ENCODE measurements at places on chromosomes 3 and 15.

DNA sequence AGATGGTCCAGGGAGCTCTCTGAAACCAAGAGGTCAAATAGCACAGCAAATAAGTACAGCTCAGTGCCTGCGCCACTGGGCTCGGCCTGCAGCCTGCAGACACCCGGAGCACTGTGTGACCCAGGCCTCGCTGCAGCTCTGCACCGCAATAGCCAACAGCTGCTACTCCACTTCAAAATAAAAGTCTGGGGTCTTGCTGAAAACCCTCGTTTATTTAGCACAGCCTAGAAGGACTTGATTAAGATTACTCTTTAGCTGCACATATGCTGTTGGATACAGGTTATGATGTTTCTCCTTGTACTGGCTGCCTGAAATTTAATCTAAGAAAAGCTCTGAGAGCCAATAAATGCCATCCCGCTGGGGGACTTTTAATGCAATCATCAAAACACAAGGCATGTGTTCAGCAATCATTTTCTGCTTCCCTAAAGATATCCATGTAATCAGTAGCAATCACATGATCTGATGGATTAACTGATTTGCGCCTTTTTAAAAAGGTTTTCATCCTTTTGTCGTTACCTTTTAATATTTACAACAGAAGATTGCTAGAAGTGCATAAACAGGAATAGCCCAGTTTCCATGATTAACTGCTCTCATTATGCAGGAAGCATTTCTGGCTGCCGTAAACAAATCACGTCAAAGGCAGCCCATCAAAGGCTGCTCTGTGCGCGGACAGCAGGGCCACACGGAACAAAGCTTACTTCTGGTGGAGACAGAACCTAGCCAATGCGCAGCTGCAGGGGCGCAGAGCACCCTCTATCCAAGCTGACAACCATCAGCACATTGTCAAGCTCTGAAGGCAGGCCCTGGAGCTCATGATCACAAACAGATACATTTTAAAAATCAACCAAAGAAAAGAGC is 58.8 kb downstream of the CLASP2 start:
- DNase-seq, result peak; percentile 70

DNA sequence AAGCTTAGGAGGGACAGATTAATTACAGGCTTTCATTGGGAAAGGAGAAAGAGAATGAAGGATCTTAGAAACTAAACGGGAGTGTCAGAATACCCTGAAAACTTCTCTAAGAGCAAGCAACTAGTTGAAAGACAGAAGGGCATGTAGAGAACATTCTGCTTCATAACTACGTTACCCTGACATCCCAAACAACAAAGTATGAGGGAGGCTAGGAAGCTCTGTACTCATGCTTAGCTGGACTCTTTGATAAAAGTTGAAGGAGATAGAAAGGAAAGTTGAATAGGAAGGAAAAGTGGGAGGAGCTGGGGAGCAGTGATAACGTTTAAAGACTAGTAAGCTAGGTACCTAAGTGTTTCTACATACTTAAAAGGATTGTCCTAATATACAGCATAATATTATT is 64.2 kb downstream of the SEMA6D start:
- DNase-seq, result no peak

GRCh38 chr3:184022323-184022722 is 4.6 kb upstream of the ABCC5 start:
- peak; percentile 21 for DNase-seq

GRCh38 chr3:65597226-65597951 is 441.3 kb downstream of the MAGI1 start:
- DNase-seq, result peak; percentile 40

DNA sequence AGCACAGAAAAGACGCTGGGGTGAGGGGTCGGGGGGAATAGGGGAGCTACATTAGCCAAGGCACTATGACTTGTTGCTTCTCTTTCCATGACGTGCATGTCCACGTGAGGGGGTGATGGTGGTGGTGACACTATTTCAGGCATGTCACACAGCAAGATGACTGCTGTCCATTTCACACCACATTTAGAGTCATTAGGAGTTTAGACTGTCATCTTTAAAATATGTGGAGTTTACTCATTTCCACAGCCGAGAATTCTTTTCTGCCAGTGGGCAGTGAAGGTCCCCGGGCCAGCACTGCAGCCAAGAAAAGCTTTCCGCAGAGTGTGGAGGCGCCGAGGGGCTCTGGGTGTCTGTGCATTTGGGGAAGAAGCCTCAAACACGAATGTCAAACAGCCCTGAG is 954 bp upstream of the DGKG start:
- no peak for DNase-seq

- no peak for DNase-seq
These were observed 36.6 kb upstream of the ALDH1A3 start for GRCh38 chr15:100842756-100843730.

DNA sequence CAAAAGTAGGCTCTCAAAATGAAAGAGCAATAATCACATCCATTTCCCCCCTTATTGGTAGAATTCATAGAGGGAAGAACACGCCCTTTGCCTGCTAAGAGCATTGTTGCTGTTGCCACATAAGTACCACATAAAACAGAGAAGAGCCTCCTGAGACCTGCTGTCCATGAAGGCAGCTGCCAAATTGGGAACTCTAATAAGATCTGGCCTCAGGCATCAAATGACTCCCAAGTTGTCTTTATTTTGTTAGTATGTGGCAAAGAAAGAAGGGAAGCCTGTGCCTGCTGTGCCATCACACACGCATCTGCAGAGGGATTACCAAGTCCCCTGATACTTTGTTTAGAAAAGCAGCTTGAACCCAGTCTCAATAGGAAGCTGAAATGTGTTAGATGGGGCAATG is 23.9 kb downstream of the VGLL3 start:
- no peak for DNase-seq

DNA sequence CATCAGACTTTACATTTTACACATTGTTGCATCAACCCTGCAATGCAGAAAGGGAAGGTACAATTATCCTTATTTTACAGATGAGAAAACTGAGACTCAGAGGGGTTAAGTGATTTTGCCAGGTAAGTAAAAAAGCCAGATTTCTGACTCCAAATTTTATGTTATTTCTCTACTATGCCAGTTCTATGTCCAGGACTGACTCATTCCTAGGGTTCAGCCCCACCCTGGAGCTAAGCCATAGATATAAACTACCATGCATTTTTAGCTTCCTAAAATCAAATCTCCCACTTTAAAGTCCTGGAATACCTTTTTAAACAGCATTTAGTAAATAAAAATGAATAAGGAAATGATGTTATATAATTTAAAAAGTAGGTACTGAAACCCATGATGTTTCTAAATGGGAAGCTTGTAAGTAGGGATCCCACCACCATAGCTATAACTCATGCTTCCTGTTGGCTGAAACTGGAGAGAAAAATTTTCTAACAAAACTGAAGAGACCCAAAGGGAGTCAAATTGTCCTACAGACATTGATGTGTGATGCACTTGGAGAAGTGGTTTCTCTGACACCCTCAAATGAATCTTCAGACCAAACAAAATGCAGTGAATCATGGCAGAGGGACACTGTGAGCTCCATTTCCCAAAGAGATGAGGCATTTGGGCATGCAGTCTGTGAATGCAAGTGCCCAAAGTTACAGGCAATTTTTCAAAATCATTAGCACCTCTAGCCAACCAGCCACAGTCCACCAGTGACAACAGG is 301.7 kb upstream of the UMPS start:
- no peak for DNase-seq

- DNase-seq, result no peak
These were observed 378.2 kb upstream of the ALCAM start for GRCh38 chr3:104988496-104988895.

GRCh38 chr3:156691920-156692319 is 17.5 kb downstream of the TIPARP start:
- peak; percentile 72 for DNase-seq

GRCh38 chr15:28167042-28167441 is 67.9 kb upstream of the OCA2 start:
- no peak for DNase-seq

DNA sequence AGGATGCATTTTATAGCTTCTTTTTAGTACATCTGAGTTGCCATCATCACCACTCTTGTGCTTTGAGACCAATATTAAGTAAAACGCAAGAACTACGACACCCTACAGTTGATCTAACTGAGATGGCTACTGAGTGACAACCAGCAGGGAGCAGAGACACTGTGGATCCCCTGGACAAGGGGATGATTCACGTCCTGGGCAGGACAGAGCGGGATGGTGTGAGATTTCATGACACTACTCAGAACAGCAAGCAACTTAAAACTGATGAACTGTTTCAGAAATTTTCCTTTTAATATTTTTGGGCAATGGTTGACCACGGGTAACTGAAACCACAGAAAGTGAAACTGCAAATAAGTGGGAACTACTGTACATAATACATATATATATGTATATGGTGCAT is 299.2 kb downstream of the ADAMTS17 start:
- DNase-seq, result no peak

- DNase-seq, result no peak
These were observed 218.1 kb downstream of the CLSTN2 start for GRCh38 chr3:140152851-140153639.

GRCh38 chr15:80090879-80091503 is 31.5 kb downstream of the ZFAND6 start:
- no peak for DNase-seq

DNA sequence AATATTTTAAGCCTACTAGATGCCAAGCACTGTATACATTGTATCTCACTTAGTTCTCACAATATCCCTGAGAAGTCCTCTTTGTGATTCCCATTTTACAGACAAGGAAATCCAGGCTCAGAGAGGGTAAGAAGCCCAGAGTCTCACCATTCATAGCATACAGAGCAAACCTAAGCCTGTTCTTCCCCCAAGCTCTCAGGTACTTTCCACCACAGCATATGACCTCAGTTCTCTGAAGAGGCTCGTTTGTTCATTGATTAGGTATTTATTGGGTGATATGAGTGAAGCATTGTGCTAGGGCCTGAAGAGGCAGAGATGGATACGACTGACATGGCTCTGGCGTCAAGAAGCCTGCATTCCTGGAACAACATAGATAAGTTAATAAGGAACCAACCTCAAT is 310.9 kb upstream of the UMPS start:
- no peak for DNase-seq

- no peak for DNase-seq
These were observed 35.5 kb downstream of the ESYT3 start for GRCh38 chr3:138469874-138470273.

- peak; percentile 24 for DNase-seq
These were observed 14.8 kb downstream of the ARNT2 start for GRCh38 chr15:80418892-80419537.

DNA sequence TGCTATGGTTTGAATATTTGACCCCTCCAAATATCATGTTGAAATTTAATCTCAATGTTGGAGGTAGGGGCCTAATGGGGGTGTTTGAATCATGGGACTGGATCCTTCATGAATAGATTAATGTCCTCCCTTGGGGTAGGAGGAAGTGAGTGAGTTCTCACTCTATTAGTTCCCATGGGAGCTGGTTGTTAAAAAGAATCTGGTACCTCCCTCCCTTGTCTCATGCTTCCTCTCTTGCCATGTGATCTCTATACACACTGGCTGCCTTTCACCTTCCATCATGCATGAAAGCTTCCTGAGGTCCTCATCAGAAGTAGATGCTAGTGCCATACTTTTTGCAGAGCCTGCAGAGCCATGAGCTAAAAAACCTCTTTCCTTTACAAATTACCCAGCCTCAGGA is 177.7 kb upstream of the MCTP2 start:
- DNase-seq, result no peak

GRCh38 chr3:45313743-45314403 is 74.5 kb upstream of the LARS2 start:
- DNase-seq, result no peak

- peak; percentile 82 for DNase-seq
These were observed 122.5 kb upstream of the ZBED2 start for GRCh38 chr3:111717601-111718000.

- no peak for DNase-seq
These were observed 67.9 kb upstream of the WDR72 start for GRCh38 chr15:53827355-53827754.

GRCh38 chr3:9087831-9088413 is 124.7 kb upstream of the RAD18 start:
- no peak for DNase-seq

GRCh38 chr15:67043939-67044771 is 21.2 kb upstream of the SMAD3 start:
- DNase-seq, result peak; percentile 86

DNA sequence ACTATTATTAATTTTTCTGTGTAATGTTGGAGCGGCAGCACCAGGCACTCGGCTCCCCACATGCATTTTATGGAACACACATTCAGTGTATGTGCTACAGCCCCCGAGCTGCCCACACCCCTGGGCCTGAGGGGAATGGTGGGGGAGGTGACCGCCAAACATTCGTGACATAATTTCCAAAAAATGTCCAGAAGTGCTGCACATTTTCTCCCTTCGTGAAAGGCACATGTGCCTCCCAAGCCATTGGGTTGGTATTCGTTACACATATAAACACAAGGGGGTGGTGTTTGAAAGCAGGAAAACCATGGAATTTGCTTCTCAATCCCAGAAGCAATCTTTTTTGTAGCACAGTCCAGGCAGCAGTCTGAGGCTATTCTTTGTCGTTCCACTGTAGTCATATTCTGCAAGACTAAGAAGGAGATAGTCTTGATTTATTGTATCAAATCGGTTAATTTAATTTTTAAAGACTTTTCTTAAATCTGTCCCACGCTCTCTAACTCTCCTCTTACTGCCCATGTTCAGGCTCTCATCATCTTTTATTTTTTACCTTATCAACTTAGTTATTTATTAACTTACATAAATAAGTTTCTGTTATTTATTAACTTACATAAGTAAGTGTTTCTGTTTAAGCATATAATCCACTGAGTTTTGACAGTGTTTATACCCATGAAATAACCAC is 39.2 kb upstream of the POLR2M start:
- no peak for DNase-seq

GRCh38 chr3:135649361-135649760 is 316.2 kb upstream of the PPP2R3A start:
- no peak for DNase-seq

- peak; percentile 21 for DNase-seq
These were observed 135.4 kb downstream of the RAB11A start for GRCh38 chr15:66004618-66005262.

DNA sequence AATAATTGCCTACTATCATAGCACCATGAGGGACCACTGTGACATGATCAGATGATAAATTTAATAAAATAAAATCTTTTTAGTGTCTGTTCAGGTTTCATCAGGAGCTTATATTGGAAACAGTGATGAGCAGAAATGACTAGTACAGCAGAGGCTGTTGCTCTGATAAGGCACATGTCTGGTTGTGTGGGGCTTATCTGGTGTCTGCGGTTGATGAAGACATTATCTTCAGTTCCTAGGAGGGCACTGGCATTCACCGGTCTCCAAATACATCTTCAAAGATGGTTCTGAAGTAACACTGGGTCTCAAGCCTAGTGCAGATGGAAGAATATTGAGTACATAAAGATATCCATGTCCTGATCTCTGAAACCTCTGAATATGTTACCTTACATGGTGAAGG is 125.3 kb downstream of the SUCNR1 start:
- DNase-seq, result no peak

- DNase-seq, result no peak
These were observed 37.9 kb downstream of the MLH1 start for GRCh38 chr3:37031096-37031682.

DNA sequence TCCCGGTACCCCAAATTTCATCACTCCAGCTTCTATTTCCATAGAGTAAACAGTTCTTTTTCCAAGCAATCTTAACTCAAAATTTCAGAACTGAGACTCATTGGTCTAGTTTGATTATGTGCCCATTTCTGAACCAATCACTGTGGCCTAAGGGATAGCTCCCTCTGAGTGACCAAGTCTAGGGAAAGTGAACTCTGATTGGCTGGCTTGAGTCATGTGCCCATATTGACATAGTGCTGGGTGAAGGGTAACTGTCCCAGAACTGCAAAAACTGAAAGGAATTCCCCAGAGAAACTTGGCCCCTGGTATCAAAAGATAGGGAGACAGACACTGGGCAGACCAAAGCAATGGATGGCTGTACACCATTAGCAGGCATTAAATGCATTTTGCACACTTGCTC is 171.2 kb upstream of the WNT5A start:
- DNase-seq, result no peak

Data from kidney capillary endothelial cell (primary cell).